Kasumi-1 (cell line): ENCODE measurements at places on chromosomes 12 and 14.
A peak's percentile ranks its signal among the peaks of the same experiment; 100 is the strongest.

DNA sequence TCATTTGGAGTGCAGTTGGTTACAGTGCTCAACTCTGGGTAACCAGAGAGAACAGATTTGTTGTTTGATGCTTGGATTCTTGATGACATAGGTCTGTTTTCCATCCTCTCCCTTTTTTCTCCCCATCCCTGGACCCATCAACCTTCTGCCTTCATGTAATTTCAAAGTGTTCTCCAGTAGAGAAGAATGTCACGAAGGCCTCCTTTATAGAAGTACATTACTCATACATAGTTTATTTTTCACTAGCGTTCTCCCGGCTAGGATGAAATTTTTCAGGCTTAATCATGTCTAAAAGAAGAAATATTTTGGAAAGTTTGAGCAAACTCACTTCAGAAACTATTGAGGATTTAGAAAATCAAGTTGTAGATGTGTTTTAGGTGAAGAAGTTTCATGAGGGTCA is 20.9 kb upstream of the APPL2 start:
- no peak for DNase-seq

GRCh38 chr12:49784756-49785409 is 43.3 kb downstream of the NCKAP5L start:
- no peak for DNase-seq

DNA sequence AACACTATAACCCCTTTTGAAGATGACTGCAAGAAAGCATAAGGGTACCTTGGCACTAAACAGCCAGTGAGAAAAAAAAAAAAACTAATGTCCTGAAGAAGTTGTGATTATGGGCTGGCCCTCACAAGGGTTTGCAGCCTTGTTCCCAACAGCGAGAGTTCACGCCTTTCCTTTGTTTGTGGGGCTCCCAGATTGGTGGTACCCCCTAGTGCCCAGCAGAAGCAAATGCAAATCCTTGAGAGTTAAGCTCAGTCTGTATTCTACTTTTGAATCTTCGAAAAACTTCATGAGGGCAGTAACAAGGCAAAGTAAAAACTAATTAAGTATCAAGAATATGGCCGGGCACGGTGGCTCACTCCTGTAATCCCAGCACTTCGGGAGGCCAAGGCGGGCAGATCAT is 238.9 kb upstream of the LMO3 start:
- no peak for DNase-seq

DNA sequence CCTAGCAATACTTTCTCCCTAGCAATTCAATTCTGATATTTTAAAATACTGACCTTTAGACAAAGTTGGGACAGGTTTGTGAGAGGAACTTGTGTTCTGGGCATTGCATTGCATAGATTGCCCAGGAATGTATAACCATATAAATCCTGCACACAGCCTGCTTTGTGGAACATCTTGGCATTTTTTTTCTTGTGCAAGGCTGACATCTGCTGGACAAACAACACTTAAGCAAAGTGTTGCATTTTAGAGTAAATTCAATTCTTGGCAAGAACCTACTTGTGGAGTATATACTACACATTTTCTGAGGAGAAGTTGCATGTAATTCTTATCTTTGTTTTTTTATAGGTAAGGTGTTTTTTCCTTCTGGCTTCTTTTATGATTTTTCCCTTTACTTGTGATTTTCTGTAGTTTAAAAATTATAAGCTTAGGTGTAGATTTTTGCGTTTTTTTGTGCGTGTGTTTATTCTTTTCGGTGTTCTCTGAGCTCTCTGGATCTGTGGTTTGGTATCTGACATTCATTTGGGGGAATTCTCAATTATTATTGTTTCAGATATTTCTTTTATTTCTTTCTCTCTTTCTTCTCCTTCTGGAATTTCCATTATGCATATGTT is 26.4 kb downstream of the TESPA1 start:
- peak; percentile 69 for DNase-seq

GRCh38 chr14:99676657-99677056 is 7.4 kb upstream of the CYP46A1 start:
- DNase-seq, result no peak

DNA sequence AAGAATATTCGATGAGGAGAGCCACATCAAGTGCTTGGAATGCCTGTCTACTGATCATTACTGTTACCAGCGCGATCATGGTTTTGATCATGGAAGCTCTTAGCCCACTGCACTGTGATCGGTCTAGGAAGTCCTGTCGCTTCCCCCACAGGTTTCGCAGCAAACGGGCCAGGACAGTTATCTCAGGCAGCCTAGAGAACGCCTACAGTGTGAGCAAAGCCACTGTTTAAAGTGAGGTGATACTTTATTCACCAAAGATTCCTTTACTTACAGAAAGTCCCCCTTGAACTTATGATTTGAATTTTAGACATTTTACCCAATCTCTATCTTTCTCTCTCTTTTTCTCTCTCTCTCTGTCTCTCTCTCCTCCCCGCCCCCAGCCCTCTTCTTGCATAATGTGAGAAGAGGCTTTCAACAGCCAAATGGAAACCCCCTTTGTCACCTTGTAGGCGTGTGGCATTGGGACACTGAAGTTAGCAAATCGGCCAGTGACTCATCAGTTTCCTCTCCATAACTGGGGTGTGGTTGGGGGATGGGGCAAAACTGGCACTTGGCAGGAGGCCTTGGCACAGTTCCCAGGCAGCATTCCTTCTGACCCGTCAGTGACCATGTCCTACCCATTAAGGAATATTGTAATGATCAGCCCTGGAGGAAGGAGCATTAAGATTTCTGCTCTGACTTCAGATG is 214.8 kb downstream of the CHST11 start:
- peak; percentile 61 for DNase-seq

DNA sequence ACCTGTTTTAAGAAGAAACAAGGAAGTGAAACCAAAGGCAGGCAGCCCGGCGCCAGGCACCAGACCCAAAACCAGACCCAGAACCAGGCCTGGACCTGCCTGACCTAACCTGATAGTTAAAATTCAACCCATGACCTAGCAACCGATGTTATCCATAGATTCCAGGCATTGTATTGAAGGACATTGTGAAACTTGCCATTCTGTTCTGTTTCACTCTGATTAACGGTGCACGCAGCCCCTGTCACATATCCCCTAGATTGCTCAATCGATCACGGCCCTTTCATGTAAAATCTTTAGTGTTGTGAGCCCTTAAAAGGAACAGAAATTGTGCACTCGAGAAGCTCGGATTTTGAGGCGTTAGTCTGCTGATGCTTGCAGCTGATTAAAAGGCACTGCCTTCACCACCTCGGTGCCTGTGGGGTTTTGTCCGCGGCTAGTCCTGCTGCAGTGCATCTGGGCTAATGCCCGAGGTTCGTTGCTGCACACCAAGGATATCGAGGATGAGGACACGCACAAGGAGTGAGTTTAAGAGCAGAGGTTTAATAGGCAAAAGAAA is 262.5 kb upstream of the TMEM132C start:
- DNase-seq, result no peak

- DNase-seq, result no peak
These were observed 21.6 kb upstream of the SDR39U1 start for GRCh38 chr14:24463884-24464785.

DNA sequence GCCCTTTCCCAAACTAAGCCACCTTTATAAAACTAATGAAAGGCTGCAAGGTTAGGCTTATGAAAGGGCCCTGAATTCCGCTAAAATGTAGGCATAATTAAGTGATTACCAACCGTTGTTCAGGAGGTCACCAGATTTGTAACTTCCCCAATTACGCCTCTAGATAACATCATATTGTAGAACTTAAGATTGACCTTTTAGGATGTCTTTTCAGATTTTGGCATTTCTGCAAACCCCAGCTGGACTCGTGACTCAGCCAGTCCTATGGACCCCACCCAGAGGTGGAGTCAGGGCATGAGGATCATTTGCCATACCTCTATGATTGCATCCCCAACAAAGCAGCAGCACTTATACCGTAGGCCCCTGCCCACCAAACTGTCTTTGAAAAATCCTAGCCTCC is 3.7 kb upstream of the LPCAT3 start:
- no peak for DNase-seq

DNA sequence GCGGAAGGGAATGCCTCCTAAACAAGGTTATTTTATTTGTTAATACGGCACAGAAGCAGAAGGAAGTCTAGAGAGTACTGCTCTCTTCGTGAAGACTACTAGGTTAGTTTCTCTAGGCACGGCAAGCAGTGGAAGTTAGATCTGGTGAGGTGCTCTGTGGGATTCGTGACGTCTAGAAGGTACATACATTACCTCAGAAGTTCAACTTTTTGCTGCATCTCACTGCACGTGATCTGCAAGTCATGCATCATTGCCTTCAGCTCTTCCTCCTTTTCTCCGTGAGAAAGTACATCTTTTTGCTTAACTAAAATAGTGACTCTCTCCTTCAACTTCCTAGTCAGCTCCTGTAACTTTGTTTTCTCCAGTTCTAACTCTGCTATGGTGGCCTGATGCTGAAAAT is 74.7 kb downstream of the NIN start:
- DNase-seq, result no peak

DNA sequence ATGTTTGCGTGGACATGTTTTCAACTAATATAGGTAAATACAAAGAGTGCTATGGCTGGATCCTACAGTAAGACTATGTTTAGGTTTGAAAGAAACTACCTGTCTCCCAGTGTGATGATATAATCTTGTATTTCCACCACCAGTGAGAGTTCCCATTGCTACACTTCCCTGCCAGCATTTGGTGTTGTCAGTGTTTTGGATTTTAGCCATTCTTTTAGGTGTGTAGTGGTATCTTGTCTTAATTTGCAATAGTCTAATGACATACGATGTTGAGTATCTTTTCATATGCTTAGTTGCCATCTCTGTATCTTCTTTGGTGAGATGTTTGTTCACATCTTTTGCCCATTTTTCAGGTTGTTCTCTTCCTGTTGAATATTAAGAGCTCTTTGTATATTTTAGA is 103.5 kb downstream of the RALGAPA1 start:
- DNase-seq, result no peak

DNA sequence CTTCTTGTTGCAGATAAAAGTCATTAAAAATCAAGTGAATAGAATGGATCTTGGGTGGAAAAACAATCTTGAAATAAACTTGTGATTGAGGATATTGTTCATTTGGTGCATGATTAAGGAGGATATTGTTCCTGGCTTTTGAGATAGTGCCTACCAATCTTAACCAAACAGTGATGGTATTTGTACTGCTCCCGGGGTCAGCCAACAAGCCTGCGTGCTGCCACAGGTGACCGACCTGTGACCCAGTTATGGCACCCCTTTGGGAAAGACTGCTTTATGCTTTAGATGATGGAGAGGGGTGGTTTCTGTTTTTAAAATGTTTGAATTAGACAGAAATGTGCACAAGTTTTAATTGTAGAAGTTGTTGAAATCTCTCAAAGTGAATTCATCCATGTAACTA is 41.6 kb downstream of the SUDS3 start:
- DNase-seq, result no peak

DNA sequence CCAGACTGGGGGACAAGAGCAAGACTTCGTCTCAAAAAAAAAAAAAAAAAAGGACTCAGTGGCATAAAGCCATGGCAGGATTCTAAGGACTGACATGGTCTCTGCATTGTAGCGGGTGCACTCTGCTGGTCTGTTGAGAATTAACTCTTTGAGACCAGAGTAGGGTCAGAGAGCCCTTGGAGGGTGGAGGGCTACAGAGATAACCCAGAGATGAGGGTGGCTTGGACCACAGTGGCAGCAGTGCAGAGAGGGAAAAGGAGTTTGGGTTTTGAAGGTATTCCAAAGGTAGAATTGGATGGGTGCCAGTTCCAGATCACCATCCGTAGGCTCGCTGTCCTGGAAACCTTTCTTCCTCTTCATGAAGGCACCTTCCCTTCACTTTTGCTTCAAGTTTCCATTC is 14.3 kb upstream of the DYNC1H1 start:
- DNase-seq, result no peak

DNA sequence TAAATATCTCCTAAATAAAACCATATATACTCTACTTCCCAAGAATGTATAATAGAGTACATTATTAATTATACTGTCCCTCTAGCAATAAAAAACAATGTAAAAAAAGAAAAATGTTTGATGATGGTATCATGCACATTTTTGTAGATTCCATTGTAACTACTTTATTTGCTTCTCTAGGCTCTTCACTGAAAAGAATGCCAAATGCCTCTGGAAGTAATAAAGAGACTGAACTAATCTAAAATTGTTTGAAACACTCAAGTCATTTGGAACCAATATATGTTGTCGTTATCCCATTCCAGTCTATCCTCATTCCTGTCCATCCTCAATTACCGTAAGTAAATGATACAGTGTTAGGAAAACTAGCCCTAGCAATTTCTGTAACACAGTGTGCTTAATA is 233.6 kb downstream of the C12orf50 start:
- no peak for DNase-seq

DNA sequence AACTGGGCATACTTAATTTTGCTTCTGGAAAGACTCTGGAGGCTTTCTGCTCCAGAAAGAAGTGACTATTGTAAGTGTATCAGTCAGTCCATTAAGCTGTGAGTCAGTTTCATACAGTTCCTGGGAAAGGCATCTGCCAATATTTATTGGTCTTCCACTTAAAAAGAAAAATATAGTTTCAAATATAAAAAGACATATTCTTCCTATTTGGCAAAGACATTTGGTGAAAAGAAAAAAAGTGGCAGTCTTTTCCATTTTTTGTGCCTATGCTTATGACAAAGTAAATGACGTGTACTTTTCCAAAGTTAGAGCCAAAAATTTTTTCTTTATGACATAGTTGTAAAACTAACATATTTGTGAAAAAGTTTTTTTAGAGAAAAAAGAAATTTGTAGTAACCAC is 12.3 kb downstream of the TMEM30B start:
- DNase-seq, result no peak

DNA sequence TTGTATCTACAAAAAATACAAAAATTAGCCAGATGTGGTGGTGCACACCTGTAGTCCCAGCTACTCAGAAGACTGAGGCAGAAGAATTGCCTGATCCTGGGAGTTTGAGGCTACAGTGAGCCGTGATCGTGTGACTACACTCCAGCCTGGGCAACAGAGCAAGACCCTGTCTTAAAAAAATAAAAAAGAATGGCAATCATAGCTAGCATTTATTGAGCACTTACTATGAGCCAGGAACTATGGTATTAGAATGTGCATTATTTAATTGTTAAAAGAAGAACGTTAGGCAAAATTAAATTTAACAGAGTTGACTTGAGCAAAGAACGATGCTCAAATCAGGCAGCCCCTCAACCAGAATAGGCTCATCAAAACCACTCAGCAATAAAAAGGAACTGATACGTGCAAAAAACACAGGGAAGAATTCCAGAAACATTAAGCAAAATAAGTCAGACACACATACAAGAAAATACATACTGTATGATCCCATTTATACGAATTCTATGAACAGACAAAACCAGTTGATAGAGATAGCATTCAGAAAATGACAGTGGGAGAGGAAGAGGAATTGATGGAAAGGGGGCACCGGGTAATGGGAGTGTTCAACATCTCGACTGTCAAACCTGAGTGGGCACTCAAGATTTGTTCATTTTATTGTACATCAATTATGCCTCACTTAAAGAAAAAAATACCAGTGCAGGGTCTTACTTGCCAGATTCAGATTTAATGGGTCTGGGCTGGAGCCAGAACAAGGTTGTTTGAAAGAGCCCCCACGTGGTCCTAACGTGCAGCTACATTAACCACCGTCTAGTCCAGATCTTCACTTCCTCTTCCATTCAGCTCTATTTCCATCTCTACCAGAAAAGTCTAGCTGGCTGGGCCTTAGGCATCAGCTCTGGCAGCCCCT is 8.0 kb downstream of the SCNN1A start:
- peak; percentile 77 for DNase-seq

- DNase-seq, result no peak
These were observed 4.7 kb downstream of the LRP1-AS start for GRCh38 chr12:57142727-57143126.

- no peak for DNase-seq
These were observed 633.5 kb downstream of the RERGL start for GRCh38 chr12:17456486-17456885.

GRCh38 chr12:104910196-104910840 is 47.8 kb downstream of the SLC41A2 start:
- DNase-seq, result no peak
